ENCODE measurements at places on chromosomes 6 and 20.
A peak's percentile ranks its signal among the peaks of the same experiment; 100 is the strongest.

- DNase-seq, result no peak
Observed at GRCh38 chr20:36572701-36573102, 695 bp upstream of the TGIF2 start.

DNA sequence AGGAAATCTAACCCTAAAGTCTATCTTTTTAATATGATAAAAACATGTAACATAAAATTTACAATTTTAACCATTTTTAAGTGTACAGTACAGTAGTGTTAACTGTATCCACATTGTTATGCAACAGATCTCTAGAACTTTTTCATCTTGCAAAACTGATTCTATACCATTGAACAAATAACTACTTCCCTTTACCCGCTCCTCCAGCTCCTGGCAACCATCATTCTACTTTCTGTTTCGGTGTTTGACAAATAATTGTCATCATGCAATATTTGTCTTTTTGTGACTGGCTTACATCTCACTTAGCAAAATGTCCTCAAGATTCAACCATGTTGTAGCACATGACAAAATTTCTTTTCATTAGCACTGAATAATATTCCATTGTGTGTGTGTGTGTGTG is 203.2 kb downstream of the SIM1 start:
- no peak for DNase-seq

GRCh38 chr20:8246716-8247115 is 114.7 kb downstream of the PLCB1 start:
- no peak for DNase-seq

DNA sequence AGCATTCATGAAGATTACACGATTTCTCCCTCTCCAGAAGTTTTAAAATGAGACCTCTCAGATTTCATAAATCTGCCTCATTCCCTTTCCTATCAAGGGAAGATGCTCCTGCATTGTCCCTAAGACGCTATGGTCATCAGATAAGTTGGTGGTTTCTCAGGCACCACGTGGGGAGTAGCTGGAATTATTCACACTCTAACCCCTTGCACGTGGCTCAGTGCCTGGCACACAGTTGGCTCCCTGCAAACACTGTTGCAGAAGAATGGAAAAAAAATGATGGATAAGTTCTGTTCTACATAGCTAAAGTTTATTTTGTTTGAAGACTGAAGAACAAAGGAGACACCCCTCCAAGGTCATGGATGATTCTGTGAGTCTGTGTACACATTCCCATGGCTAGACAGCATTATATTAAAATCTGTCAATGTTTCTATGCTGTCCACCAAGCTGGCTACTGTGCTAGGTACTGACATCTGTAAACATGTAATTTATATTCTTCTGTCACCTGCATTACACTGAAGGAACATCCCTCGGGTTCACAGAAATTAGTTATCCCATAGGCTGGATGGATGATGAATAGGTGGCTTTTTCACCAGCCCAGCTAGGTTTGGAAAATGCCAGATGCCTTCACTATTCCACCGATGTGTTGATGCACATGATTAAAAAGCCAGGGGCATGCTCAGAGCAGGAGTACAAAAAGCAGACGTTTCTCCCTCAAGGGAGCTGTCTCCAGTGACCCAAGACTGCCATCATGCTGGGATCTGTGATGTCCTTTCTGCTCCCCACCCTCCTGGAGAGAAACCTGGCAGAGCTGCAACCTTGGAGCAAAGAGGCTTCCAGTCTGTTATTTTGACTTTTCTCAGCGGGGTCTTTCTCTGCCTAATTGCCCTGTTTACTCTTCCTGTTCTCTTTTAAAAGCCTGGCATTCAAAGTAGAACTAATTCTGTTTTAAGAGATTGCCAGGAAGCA is 610.5 kb downstream of the UTRN start:
- DNase-seq, result no peak

DNA sequence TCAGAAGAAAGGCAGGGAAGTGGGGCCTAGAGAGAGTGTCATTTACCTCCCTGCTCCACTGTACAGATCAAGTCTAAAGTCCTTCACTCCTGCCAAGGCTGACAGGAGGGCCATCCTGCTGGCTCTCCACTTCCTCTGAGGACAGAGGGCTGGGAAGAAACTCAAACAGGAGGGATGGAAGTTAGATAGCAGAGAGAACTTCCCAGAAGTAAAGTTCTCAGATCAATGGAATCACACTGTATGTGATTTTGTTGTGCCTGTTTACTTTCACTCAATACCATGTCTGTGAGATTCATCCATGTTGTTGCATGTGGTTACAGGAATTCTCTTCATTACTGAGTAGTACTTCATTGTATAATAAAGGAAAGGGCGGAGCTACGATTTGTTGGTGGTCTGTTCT is 32.3 kb upstream of the ZFAND3 start:
- no peak for DNase-seq

DNA sequence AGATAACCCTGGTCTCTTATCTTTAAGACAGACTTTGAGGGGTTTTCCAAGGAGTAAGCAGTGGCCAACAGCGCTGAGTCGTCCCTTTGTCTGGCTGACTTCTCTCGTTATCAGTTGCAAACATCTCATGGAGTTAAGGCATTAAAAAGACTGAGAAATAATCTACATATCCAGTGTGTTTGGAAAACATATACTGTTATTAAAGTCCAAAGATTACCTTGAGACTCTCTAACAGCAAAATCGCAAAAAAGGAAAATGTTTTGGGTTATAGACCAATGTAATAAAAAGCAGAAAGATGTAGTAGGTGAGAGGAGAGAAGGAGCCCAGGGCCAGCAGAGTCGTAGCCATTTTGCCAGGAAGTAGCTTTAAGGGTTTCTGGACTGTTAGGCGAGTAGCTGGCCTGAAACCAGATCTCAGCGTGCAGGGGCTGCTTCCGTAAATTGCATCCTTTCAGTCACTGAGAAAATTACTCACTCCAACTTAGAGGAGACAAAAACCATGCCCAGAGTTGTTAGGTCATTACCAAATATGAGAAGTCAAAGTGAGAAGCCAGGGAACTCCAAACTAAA is 24.6 kb downstream of the MYLK4 start:
- no peak for DNase-seq

GRCh38 chr6:68572525-68572924 is 62.6 kb upstream of the ADGRB3 start:
- no peak for DNase-seq

DNA sequence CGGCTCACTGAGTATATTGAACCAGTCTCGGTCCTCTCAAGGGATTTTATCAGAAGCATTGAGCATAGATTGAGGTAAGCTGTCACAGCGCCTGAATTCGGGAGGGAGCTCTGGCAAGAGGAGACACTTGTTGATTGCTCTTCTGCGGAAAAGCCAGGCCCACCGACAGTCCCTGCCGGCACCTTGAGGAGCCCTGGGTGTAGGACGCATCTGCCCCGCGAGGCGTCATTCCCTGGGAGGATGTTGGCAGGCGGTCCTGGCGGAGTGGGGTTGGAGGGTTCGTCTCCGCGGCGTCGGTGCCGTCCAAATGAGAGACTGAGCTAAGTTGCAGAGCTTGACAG is 843 bp downstream of the FBXO9 start:
- peak; percentile 72 for DNase-seq

DNA sequence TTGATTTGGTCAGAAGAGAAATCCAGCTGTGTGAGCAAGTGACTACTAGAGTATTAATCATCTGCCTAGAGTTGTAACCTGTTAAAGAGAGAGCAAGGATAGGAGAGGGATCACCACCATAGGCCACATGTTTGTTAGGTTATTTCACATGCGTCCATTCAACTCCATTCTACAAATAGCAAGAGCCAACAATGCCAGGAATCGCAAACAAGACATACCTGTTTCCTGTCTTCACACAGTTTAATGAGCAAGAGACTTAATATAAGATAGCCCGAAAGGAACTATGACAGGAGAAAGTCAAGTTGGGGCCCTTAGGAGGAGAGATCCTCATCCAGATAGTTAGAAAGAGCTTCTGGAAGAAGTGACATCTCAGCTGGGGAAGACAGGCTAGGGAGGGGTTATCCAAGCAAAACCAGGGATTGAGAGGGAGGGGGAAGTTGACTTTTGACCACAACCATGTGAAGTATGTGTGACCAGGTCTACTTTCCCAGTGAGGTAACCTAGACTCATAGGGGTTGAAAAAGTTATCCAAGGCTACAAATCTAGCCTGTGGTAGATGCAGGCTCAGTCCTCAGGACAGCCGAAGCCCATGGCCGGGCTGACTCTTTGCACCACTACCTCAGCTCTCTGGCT is 147.4 kb downstream of the ALDH8A1 start:
- no peak for DNase-seq

- no peak for DNase-seq
Observed at GRCh38 chr6:154908723-154909122, 86.4 kb upstream of the TIAM2 start.

DNA sequence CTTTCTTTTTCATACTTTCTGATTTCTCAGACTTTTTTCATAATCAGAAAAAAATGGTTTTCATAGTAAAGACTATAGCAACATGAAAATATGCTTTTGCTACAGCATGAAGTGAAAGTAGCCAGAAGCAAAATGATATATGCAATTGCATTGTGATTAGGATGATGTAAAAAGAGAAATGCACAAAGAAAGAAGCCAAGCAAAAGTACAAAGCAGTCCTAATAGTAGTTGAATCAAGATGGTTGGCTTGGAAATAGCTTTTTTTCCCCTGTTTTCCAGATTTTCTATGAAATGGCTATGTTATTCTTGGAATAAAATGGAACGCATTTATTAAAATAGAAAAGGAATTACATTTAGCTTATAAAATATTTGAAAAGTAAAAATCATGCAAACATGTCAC is 77.3 kb downstream of the SEL1L2 start:
- no peak for DNase-seq

DNA sequence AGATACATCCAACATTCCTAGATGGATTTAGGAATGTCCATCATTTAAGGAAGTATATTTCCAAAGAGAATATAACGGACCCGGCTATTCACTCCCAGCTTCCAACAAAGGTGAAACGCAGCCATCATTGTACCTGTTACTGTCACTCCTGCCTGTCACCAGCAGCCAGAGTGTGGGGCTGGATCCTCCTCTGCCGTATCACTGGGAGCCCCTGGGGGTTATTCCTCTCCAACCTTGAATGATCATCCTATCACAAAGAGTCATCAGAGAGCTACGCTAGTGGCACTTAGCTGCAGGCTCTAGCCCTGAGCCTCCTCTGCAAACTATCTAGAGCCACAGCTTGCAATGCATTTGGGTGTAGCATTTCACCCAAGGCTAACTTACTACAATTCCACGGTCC is 73.6 kb upstream of the NHSL1 start:
- no peak for DNase-seq

GRCh38 chr6:167988945-167989841 is 8.3 kb upstream of the KIF25 start:
- DNase-seq, result no peak

DNA sequence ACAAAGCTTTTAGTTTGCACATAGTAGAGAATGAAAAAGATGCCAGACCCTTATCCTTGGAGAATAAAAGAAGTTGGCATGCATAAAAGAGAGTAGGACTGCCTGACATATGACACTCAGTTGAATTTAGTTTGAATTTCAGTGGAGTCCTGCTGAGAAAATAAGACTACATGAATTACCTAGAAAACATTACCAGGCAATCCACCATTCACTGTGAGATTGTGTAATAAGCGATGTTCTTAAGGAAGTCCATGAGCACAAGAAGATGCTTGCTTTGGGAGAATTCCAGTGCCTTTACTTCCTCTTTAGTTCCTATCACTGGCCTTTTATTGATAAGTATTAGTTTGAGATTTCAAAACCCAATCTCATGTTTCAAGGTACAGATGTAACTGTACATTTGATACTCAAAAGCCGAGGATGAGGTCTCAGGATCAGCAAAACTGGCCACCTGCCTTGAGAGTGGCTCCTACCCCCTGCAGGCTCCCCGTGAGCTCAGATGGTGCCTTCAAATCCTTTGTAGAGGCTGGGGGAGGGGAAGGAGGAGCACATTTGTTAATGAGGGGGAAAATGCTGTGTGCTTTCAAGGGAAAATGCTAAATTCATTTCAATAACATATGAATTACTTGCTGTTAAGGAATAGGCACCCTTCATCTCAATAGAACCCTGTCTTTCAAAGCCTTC is 11.2 kb upstream of the UNC93A start:
- no peak for DNase-seq

GRCh38 chr6:38644951-38645350 is 5.2 kb upstream of the BTBD9 start:
- no peak for DNase-seq

- DNase-seq, result no peak
Observed at GRCh38 chr6:130424710-130425109, 58.9 kb downstream of the TMEM200A start.

GRCh38 chr6:108013787-108014439 is 55.9 kb upstream of the SEC63 start:
- DNase-seq, result no peak

GRCh38 chr20:45823949-45824835 is 2.9 kb downstream of the TNNC2 start:
- DNase-seq, result no peak

- DNase-seq, result no peak
Observed at GRCh38 chr6:155165029-155165710, 98.6 kb upstream of the CLDN20 start.

GRCh38 chr6:90048206-90048967 is 154.1 kb downstream of the GJA10 start:
- DNase-seq, result no peak

DNA sequence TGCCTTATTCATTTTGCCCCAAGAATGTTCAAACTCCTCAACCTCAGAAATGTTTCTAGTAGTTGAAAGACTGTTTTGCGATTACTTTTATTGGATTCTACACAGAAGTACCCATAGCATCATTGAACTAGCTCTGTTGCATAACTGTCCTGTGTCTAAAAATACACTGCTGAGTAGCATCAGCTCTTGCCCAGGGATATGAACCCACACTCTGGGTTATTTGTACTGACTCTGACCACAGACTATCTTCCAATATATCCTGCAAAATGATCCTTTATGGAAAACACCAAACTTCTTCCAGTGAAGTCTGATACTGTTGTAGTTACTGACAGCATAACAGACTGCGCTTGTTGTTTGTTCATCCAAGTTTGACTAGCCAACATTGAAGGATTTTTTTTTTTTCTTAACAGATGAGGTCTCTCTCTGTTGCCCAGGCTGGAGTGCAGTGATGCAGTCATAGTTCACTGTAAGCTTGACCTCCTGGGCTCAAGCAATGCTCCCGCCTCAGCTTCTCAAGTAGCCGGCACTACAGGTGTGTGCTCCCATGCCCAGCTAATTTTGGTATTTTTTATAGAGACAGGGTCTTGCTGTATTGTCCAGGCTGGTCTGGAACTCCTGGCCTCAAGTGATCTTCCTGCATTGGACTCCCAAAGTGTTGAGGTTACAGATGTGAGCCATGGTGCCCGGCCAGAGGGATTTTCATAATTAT is 49.9 kb downstream of the TULP4 start:
- no peak for DNase-seq

DNA sequence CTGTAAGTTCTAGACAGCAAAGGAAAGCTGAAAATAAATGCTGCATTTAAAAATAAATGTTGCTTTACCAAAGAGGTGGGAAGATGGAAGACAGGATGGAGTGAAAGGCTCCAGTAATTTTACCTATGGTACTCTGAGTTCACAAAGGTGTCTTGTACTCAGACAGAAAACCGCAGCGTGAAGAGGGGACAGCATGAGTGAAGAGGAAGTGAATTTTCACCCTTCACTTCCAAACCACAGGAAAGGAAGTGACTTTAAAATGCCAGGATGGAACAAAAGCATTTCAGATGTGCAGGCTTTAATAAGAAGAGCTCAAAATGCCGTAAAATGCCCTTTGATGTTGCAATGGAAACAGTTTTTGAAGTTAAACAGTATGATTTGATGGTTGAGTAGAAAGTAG is 91.2 kb upstream of the TINAG start:
- DNase-seq, result no peak

GRCh38 chr20:35303735-35304491 is 11.7 kb upstream of the FAM83C start:
- DNase-seq, result peak; percentile 64

GRCh38 chr6:29479560-29479959 is 8.2 kb downstream of the MAS1L start:
- DNase-seq, result no peak

GRCh38 chr20:6057691-6058090 is 3.8 kb upstream of the LRRN4 start:
- DNase-seq, result no peak

Measured in left forelimb (tissue), 1 donor.